ENCODE measurements at places on chromosomes 5 and 9.

GRCh38 chr9:32463500-32464293 lies 62.3 kb downstream of the RIGI start:
- no peak for DNase-seq

GRCh38 chr9:972501-973294 lies 3.8 kb upstream of the DMRT3 start:
- no peak for DNase-seq

DNA sequence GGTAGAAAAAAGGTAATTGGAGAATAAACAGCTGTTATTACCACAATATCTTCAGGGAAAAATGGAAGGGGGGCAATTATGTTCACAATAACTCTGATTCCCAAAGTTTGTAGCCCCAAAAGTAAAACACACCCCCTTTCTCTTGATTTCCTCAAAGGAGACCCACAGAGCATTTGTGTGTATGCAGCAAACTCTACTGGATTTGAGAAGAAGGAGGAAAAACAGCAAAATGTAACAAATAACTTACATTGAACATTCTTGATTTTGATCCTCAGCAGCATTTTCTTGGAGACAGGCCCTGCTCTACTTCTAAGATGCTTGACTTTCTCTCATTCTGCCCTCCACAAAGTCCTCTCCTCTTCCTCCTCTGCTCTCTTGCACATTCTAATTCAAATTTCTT lies 420.8 kb upstream of the EDIL3 start:
- no peak for DNase-seq

- no peak for DNase-seq
Observed at GRCh38 chr9:112404508-112404932, 24.6 kb downstream of the HSDL2 start.

- peak; percentile 76 for DNase-seq
Observed at GRCh38 chr9:73073337-73074175, 78.1 kb upstream of the ANXA1 start.

DNA sequence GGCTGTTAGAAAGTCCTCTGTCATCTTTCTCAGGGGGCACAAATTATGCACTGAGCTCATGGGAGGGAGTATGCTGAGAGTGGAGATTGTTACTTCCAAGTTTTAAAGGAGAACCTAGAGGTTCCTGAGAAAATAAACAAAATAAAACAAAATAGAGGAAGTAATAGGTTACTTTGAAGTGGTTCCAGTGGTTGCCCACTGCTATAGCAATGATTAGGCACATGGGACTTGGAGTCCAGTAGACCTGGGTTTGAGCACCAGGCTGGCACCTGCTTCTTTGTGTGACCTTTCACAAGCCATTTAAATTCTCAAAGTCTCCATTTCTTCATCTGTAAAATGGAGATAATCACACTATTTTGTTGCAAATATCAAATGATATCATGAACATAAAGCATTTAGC lies 13.8 kb upstream of the CDC23 start:
- no peak for DNase-seq

DNA sequence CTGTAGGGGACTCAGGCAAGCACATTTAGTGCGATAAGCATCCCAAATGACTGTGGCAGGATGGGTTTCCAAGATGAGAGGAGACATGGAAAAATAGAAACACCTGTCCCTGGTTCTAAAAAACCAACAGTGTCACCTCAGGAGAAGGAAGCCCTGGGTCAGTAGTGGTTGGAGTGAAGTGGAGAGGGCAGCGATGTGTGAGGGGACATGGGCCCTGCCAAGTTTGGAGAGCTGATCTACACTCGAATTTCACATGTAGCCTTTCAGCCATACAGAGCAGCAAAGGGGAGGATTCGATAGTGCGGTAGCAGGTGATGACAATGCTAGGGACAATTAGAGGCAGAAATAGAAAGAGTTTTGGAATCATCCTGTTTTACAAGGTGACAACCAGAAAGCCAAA lies 32.6 kb upstream of the LHX2 start:
- no peak for DNase-seq

DNA sequence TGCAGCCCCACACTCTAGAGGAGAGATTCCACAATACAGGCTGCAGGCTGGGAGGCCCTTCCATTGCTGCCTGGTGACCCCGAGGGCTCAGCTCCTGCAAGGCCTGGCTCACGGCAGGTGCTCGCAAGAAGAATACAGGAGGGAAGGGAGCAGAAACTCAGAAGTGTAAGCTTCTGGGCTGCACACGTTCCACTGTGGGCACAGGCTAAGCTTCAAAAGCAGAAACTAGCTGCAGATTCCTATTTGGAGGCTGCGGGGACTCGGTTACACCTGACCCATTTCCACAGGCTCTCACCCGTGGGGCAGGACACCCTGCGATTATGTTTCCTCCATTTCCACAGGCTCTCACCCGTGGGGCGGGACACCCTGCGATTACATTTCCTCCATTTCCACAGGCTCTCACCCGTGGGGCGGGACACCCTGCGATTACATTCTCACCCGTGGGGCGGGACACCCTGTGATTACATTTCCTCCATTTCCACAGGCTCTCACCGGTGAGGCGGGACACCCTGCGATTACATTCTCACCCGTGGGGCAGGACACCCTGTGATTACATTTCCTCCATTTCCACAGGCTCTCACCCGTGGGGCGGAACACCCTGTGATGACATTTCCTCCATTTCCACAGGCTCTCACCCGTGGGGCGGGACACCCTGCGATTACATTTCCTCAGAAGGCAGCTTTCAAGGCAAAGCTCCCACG lies 10.3 kb downstream of the LPCAT1 start:
- DNase-seq, result no peak

DNA sequence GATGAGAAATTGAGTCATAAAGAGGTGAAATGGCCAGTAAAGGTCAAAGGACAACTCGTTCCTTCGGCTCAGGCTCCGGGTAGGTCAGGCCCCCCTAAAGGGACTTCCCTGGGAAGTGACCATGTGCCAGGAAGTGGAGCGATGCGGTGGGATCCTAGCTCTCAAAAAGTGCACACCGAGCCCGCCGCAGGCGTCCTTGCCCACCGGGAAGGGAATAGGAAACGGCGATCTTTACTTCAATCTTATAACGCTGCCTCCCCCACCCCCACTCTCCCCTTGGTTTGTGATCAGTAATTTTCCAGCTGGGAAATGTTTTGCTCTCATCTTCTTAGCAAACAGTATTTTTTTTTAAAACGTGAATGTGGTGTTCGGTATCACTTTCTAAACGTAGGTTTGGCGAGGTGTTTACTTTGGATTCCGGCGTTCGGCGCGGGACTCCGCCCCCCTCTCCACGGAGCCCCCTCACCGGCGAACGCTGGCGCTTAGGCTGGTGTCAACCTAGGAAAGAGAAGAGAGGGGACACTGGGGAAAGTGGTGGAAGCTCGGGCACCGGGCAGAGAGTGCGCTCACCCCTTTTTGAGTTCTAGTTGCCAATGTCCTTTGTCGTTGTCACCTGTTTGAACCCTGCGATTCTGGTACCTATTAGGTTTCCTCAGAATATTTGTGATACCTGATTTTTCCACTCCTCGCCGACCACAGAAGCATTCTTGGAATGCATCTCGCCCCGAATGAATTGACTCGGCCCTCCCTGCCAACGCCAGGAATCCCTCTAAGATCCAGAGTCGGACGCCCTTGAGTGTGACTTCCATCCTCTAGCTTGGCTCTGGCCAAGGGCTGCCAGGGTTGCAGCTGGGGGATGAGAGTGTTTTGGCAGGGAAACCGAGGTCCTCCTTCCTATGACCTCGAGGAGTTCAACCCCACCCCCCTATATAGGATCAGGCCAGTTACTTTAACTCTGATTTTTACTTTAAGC lies 1.8 kb upstream of the KLF4 start:
- no peak for DNase-seq

GRCh38 chr9:109132567-109133021 lies 12.8 kb upstream of the TMEM245 start:
- no peak for DNase-seq

DNA sequence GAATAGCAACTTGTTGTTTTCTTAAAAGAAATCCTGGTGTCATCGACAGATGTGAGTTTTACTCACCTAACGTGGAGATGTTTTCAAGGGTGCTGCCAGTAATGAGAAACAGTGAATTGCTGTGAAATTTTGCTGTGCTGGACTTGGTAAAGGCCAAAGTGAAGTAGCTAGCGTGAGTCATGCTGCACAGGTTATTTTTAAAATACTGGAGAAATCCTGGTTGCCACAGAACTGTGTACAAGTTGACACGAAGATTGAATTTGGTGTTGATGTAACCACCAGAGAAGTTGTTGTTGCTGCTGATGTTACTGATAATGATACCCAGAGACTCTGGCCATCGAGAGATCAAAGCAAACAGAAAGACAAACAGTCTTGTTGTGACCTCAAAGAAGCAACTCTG lies 187.9 kb upstream of the NFIL3 start:
- no peak for DNase-seq
